ENCODE measurements at places on chromosomes 16 and 17.

GRCh38 chr16:48121276-48121675 is 34.5 kb downstream of the ABCC12 start:
- DNase-seq, result no peak

DNA sequence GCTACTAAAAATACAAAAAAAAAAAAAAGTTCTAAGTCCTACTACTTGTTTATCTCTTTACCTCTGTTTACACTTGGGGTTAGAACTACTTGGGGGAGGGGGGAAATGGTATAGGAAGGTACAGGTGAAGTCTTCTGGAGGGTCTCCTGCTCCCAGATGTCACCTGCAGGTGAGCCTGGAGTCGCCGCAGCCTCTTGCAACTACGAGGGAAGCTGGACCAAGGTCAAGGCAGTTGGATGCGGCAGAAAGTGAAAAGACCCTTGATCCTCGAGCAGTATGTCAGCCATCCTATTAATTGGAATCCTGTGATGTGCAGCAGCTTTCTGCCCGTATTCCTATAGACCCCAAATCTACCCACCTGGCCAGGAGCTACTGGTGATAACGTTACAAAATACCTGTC is 33.0 kb downstream of the HAPSTR1 start:
- DNase-seq, result no peak

GRCh38 chr16:9090101-9090959 is 1.1 kb upstream of the HAPSTR1 start:
- no peak for DNase-seq

GRCh38 chr17:62653826-62654761 is 26.6 kb downstream of the MRC2 start:
- no peak for DNase-seq

- DNase-seq, result no peak
Observed at GRCh38 chr16:1097800-1098199, 1.8 kb upstream of the C1QTNF8 start.

DNA sequence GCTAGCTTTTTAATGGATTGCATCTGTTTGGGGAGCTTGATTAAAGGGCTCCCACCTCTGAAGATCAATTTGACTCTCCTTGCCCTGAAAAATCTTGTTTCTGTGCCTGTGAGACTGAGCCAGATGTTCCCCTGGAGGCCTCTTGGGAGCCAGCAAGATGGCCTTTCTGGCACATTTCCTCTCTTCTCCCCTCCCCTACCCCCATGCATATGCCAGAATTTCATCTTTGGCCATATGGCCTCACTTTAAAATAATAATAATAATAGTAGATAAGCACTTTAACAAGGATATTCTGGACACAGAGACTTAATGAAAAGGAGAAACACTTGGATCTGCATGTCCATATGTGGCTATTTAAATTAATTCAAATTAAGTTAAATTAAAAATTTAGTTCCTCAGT is 144.1 kb upstream of the CES5A start:
- DNase-seq, result no peak

DNA sequence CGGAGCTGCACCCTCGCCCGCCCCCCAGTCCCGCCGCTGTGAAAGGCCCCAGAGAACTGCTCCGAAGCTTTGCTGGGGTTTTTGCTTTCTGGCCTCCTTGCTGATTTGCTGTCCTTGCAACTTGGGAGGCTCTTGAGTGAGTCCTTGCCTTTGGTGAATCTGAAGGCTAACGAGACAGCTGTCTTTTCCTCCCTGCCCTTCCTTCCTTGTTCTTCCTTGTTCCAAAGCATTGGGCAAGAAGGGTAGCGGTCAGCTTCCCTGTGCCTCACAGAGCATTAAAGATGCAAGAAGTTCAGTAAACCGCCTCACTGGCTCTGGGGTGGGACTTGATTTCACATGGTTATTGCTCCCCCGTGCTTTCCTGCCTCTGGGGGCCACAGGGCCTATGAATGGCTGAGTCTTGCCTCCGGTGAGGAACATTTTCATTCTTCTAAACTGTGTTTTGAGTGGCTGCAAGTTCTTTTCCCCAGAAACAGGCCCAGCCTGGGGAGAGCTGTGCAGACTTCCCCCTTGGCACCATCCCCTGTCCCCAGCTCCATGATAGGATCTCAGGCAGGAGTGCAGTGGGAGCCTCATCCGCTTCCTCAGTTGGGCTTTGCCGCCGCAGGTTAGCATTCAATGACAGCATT is 1.4 kb downstream of the YPEL2 start:
- DNase-seq, result no peak

GRCh38 chr17:46898860-46899259 is 24.1 kb upstream of the GOSR2 start:
- DNase-seq, result no peak

DNA sequence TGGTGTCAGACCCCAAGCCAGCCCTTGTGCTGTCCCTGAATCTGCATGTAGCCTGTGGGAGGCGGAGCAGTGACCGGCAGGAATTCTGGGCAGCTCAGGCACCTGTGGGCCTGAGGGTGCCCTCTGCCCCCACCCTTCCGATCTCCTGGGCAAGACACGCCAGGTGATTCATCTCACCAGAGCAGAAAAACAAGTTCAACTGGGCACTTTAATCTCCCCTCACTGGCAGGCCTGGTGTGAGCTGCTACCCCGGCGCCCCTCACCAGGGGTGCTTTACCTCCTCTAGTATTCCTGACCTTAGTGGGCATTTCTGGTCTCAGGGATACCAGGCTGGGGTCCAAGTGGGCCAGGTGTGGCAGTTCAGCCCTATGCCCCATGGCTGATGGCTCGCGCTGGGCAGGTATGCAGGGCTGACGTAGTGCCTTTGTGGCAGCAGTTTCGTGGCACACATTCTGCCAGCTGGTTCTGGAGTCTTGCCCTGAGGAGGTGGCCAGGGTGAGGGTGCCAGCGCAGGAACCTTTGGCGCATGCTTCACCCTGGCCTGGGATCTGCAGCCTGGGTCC is 6.0 kb downstream of the ERBB2 start:
- no peak for DNase-seq

- no peak for DNase-seq
Observed at GRCh38 chr16:81917375-81917774, 93.9 kb downstream of the SDR42E1 start.

DNA sequence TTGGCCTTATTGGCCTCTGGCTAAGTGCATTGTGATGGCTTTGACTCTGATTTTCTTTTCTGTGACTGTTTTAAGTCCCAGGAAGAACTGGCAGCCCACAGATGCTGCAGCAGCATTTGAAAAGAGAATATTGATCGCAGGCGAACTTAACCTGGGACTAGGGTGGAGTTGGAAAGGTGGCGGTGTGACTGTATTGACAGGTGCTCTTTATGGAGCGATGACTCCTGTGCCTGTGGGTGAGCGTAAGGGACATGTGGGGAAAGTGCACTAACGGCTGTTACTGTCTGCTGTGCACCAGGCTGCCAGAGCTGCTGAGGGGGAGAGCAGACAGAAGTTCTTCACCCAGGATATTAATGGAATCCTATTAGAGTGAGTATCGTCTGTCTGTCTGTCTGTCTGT is 21.3 kb downstream of the UBN1 start:
- DNase-seq, result no peak

DNA sequence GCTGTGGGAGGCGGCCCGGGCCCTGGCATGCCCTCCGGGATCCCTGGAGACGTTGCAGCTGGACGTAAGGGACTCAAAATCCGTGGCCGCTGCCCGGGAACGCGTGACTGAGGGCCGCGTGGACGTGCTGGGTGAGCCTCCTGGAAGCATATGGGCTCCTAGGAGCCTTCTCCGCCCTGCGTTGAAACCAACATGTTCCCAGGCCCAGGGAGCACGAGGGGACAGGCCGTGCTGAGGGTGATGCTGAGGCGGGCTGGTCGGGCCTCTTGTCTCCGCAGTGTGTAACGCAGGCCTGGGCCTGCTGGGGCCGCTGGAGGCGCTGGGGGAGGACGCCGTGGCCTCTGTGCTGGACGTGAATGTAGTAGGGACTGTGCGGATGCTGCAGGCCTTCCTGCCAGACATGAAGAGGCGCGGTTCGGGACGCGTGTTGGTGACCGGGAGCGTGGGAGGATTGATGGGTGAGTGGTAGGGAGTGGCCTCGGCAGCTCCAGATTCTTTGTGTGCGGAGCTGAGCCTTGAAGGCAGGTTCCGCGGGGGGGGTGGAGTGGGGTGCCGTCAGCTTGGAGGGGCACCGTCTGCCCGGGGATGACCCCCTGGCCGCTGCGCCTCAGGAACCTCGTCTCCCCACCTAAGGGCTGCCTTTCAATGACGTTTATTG is 567 bp downstream of the HSD17B1 start:
- DNase-seq, result no peak

- DNase-seq, result no peak
Observed at GRCh38 chr17:1398931-1399678, 917 bp downstream of the YWHAE start.

GRCh38 chr16:85974428-85975375 is 75.7 kb downstream of the IRF8 start:
- no peak for DNase-seq

- peak; percentile 30 for DNase-seq
Observed at GRCh38 chr16:57092786-57093411, 516 bp downstream of the CPNE2 start.

- DNase-seq, result no peak
Observed at GRCh38 chr16:4790261-4790660, 2.1 kb upstream of the SEPTIN12 start.

GRCh38 chr17:74671031-74671771 is 41.5 kb downstream of the CD300LF start:
- DNase-seq, result peak; percentile 17

- DNase-seq, result no peak
Observed at GRCh38 chr17:17545984-17546383, 45.5 kb downstream of the PEMT start.

GRCh38 chr16:30700971-30701370 is 2.0 kb downstream of the SRCAP start:
- no peak for DNase-seq

DNA sequence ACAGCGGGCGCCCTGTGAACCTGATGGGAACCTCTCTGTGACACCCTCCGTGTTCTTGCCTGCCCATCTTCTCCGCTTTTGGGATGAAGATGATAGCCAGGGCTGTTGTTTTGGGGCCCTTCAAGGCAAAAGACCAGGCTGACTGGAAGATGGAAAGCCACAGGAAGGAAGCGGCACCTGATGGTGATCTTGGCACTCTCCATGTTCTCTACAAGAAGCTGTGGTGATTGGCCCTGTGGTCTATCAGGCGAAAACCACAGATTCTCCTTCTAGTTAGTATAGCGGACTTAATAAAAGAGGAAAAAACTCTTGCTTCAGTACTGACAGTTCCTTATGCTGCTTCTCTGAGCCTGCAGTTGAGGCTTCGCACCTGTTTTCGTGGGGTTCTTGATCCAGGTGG is 10.5 kb downstream of the CDK5RAP3 start:
- DNase-seq, result no peak

- no peak for DNase-seq
Observed at GRCh38 chr16:65515193-65515592, 393.3 kb upstream of the CDH11 start.

GRCh38 chr17:44548376-44549230 is 8.7 kb upstream of the FZD2 start:
- DNase-seq, result no peak

DNA sequence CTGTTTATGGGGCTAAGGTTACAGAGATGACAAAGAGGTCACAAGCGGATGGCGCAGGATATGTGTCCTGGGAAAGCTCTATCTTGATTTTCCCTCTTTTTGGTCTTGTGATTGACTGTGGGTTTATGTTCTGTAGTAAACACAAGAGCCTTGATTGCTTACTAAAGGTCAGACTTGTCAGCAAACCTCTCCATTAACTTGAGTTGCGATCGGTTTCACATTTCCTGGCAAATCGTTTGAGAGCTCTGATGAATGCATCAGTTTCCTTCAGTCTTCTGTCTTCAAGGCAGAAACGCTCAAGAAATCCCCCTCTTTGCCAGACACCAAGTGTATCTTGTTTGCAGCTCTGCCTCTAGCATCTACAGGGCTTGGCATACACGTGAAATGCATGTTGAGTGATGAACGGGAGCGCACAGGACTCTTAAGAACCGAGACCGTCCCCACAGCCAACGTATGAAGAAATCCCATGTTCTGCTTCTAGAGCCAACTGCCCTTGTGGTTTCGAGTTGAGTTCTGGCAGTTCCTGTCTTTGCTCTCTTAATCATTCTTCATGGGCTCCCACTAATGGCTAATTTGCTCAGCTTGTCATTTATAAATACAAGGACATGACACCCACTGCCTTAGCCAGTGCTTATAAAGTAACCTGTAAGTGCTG is 143.3 kb downstream of the PITPNC1 start:
- no peak for DNase-seq

DNA sequence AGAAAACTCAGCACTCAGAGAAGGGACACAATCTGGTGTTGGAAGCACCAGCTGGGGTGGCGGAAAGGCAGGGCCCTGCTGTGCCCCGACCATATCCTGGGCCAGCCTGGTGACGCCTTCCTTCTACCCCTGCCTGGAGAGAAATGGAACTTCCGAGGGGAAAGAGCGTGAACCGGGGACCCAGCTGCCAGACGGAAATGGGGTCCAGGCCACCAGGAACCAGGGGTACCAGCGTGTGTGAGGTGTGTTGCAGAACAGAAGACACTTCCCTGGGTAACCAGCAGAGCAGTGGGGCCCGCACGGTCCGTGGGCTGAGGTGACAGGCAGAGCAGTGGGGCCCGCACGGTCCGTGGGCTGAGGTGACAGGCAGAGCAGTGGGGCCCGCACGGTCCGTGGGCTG is 6.8 kb downstream of the RAB40B start:
- DNase-seq, result no peak

DNA sequence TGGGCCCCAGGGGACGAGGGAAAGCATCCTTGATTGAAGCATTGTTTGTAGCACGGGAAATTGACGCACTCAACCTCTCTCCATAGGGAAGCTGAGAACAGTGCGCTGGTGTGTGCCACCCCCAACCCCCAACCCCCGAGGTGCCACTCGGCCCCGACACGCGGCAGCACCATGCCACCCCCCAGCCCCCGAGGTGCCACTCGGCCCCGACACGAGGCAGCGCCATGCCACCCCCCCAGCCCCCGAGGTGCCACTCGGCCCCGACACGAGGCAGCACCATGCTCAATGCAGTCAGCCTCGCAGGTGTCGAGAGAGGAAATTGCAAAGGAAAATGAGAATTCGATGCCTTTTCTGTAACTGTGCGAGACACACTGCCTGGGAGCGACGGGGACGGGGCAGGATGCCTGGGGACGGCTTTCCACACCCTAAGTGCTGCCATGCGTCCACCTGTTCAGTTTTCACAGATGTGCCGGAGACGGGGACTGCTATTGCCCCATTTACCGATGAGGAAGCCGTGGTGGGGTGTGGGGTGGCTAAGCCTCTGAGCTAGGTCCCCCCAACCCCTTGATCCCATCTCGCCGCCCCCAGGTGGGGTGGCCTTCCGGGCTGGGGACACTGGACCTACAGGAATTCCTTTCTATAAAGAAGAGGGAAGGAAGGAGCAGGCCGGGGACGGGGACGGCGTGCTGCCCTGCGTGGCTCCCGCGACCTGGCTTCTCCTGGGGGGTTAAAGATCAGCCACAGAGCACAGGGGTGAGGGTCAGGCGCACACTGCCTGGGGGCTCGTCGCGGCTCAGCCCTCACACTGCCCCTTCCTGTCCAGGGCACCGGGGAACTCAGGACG is 9.8 kb downstream of the CBFA2T3 start:
- DNase-seq, result no peak

- DNase-seq, result no peak
Observed at GRCh38 chr16:31128711-31129567, 6.6 kb downstream of the PRSS8 start.

- DNase-seq, result no peak
Observed at GRCh38 chr17:63419949-63420867, 25.9 kb downstream of the CYB561 start.

- no peak for DNase-seq
Observed at GRCh38 chr16:89476811-89477261, 13.5 kb downstream of the ANKRD11 start.

Measured in stimulated activated CD4-positive, alpha-beta T cell treated with anti-CD3 and anti-CD28 coated beads, Interleukin-1b, Interleukin-23, amount 100 ng/mL, for 24 hours (primary cell).